Activated CD4-positive, alpha-beta memory T cell treated with anti-CD3 and anti-CD28 coated beads for 36 hours (primary cell): ENCODE measurements at places on chromosomes 11 and 22. TPM values are rescaled to one million over a fixed set of nuclear protein-coding genes. Genes with fewer than 3 reads are reported as not detected.

DNA sequence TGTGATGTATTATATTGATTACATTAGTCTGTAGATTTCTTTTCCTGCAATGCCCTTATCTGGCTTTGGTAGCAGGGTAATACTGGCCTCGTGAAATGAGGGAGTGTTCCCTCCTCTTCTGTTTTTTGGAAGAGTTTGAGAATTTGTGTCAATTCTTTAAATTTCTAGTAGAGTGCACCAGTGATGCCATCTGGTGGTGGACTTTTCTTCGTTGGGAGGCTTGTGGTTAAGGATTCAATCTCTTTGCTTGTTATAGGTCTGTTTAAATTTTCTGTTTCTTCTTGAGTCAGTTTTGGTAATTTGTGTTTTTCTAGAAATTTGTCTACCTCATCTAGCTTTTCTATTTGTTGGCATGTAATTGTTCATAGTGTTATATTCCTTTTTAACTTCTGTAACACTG, 18.9 kb downstream of the SHANK3 start:
- peak; percentile 65 for DNase-seq

GRCh38 chr11:121448431-121448941, 3.6 kb upstream of the SORL1 start:
- DNase-seq: peak; percentile 55

DNA sequence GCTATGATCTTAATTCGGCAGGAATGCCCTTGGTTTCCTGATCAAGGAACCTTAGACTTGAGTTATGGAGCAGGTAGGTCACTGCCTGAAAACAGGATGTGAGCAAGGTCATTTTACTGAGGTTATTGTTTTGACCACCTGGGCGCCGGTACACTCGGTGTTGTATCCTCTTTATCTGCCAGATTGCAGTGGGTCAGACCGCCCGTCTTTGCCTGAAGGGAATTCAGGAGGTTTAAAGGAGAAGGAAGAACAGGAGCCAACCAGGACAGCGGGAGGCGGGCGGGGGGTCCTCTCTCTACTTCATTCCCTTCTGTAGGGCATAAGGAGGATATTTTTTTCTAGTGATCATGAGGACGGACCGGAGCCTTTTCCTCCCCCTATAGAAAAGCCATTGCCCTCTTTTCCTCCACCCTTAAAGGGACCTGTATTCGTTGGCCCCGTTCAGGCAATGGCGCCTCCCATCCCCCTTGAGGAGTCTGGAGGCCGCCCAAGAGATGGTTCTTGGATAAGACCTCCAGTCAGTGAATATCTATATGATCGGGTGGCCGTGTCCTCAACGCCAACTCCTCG, 649 bp downstream of the MS4A15 start:
- no peak for DNase-seq

GRCh38 chr11:121521145-121522042, 68.6 kb upstream of the SORL1-AS1 start:
- DNase-seq: no peak

- DNase-seq: no peak
Measured at GRCh38 chr11:35923452-35923851, 20.4 kb upstream of the LDLRAD3 start.

GRCh38 chr22:24523873-24524272, 28.7 kb downstream of the UPB1 start:
- DNase-seq: no peak

- DNase-seq: no peak
Measured at GRCh38 chr11:46341454-46341853, 5.8 kb upstream of the DGKZ start.

DNA sequence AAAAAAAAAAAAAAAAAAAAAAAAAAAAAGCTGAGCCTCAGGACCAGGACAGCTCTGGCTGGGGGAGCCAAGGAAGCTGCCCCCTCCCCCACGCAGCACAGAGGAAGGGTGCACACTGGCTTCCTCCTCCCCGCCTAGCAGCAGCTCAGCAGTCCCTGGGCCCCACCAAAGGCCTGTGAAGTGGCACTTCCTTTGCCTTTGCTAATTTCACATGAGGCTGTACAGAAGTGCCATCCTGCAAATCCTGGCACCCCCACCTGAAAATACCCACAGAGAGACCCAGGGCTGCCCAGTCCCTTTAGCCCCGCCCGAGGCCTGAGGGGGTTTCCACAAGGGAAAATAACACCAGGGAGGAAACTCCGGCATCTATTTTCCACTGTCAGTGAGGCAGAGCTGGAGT, 3.9 kb downstream of the RHOG start:
- peak; percentile 68 for DNase-seq

GRCh38 chr11:35412285-35412684, 7.1 kb downstream of the SLC1A2 start:
- DNase-seq: no peak

GRCh38 chr11:27119396-27119795, 78.8 kb downstream of the BBOX1 start:
- no peak for DNase-seq

The TCN1 gene
- total RNA-seq: not detected

The FDX1 gene
- 11.2 TPM for total RNA-seq

The YAP1 gene
- total RNA-seq: 0.24 TPM

The NTM gene
- not detected for total RNA-seq

The PHF21B gene
- not detected for total RNA-seq

The VPREB3 gene
- not detected for total RNA-seq

The TMPRSS4 gene
- total RNA-seq: not detected
